Stimulated activated CD4-positive, alpha-beta T cell treated with anti-CD3 and anti-CD28 coated beads, Interleukin-4, amount 100 ng/mL, for 24 hours (primary cell): ENCODE measurements at places on chromosomes 4 and X.

GRCh38 chr4:38205261-38205660 lies 245.1 kb downstream of the PTTG2 start:
- DNase-seq = no peak

DNA sequence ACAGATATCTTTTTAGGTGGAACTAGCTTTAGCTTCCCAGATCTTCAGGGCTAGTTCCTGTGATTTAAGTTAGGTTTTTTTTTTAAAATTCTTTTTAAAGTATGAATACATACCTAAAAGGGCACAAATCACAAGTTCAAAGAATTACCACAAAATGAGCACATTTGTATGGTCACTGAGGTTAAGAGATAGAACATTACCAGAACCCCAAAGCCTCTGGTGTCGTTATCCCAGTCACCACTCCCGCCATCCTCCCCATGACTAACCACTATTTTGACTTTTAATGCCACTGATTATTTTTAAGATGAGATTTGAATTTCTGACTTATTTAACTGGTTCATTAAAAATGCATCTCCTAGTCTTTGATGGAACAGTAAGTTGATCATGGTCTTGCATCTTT lies 5.4 kb downstream of the PGK1 start:
- DNase-seq = no peak

- DNase-seq = peak; percentile 6
These were observed 67.6 kb upstream of the SLC7A3 start for GRCh38 chrX:70998411-70999027.

DNA sequence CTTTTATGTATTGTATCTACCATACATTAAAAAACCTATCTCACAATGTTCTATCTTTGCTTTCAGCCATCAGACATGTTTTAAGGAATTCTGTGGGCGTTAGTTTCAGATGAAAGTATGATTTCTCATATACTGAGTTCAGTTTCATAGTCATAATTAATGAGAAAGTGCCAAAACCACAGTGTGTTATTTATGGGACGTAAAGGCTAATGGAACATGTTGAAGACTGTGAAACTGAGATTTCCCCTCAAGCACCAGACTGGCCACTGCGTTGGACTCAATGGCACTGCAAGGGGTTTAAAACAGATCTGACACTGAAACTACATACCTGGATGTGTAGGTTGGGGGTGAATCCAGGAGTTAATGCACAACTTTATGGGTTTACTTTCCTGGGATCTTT lies 32.0 kb downstream of the F8 start:
- DNase-seq = no peak

DNA sequence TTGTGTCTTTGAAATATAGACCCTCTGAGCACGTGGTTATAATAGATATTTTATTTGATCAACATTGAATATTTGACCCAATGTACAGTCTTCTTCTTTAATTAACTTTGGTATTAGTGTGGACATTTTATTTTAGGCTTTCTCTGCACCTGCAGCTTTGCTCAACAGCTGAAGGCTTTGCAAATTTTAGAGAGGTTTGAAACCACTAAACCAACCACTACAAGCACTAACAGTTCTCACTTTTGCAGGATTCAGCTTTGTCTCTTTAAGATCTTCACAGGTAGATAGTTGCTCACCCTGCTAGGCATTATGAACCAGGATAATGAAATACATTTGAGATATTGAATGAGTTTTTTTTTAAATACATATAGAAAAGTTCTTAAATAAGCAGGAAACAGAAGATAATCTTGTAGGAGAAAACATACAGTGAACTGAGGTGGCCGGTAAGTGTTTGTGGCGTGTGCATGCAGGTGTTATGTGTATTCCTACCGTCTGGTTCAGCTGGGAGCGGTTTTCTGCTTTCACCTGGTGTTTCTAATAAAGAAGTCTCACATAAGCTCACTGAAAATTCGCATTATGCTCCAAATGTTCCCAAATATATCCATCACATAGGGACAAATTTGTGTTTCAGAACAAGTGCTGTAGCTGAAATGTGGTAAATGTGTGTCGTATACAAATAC lies 1508.3 kb upstream of the TENM3 start:
- no peak for DNase-seq

DNA sequence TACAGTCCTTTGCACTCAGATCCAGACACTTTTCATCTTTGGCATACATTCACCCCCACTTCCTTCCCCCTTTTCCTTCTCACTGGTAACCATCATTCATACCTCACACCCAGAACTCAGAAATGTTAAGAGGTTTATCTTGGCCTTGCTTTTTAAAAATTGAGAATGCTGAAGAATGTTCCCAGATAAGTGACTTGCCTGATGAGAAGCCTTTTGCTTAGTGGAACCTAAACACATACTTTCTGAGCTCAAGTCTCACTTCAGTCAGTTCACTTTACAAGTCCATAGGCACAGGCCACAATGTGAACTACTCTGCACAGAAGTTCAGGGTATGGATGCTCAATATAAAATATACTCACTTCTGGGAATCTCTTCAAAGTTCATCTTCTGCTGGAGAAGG lies 129.4 kb downstream of the GRIA3 start:
- no peak for DNase-seq

GRCh38 chr4:120082251-120082650 lies 15.6 kb upstream of the MAD2L1 start:
- DNase-seq = no peak

- DNase-seq = no peak
These were observed 4.1 kb downstream of the ZNF280C start for GRCh38 chrX:130264573-130264972.

GRCh38 chrX:57902633-57903032 lies 7.6 kb downstream of the ZXDA start:
- no peak for DNase-seq

- no peak for DNase-seq
These were observed 7.7 kb downstream of the TLR7 start for GRCh38 chrX:12874581-12874980.

DNA sequence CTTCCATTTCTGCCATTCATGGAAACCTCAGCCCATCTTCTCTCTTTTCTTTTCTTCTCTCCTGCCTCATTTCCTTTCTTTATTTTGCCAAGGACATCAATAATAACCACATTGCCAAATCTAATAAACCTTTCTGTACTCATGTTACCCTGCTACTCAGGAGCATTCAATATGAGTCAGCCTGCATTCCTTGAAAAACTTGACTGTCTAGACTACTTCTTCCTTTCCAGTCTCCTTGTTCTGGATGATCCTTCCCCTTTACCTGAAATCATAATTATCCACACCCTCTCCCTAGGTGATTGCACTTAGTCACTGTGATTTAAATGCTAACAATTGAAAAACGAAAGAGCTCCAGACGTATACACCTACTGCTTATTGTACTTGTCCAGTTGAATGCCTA lies 253.2 kb upstream of the CENPE start:
- DNase-seq = no peak

- no peak for DNase-seq
These were observed 404.6 kb upstream of the FAT1 start for GRCh38 chr4:187128222-187128621.

DNA sequence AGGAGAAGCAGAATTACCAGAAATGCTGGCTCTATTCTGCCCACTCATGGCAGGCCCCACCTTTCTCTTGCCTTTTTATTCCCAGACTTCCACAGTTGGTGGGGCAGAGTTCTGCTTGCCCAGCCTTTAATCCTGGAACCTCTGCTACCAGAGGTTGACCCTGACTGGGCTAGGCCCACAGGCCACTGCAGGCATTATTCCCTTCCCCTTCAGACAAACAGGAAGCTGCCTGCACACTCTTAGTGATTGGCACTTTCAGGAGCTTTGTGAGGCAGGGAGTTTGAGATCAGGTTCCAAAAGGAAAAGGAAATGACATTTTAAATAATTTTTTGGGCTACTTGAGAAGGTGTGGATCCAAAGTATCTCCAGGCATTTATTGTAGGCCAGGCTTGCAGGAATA lies 18.8 kb downstream of the MSN start:
- no peak for DNase-seq
